Skin of body (tissue), 3 donors: ENCODE measurements at places on chromosomes 7 and 10. TPM values are rescaled to one million over a fixed set of nuclear protein-coding genes. Genes with fewer than 3 reads are reported as not detected.
A peak's percentile ranks its signal among the peaks of the same experiment; 100 is the strongest.

CHST3 gene
- total RNA-seq: 19.5 TPM

DNA sequence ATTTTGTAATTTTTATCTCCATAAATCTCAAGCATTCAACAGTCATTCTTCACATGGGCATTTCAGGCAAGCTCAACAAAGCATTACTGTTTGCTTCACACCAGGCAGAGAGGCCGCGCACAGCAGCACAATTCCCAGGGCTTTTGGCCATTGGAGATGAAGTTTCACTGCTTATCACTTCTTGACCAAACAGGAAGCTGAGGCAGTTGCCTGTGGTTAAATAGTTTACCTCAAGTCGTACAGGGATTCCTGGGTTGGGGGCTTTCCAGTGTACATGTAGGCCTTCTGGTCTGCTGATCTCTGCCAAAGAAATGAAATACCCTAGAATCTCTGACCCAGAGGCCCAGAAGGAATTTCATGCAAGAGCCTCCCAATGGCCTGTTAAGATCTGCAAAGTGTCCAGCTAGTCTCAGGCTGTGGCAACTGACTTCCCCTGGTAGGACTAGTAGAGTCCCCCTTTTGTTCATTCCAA lies 11.2 kb upstream of the PRDX3 start:
- no peak for DNase-seq

DNA sequence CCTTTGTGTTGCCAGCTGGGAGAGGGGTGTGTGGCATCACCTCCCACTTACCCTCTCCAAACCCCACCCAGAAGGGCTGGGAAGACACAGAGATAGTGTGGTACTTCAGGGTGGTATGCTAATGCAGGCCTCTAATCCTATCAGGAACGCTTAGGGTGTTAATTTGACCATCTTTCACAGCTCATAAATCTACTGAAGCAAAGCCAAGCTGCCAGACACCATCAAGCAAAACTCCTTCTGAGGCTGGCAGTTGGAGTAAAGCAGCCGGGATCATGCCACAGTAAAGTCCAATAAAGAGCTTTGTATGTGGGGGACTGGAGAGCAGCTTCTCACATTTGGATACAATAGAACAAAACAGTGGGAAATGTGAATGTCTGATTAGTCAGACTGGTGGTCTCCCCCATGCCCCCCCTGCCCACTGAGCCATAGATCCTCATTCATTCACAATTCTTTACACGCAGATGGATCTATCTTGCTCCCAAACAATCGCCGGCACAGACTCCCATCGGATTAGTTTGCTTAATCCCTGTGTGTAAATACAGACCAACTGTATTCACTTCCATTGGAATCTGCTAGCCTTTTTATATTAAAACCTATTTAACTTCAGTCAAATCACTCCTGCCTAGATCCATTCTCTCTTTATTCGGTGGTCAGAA lies 29.6 kb downstream of the FGFBP3 start:
- no peak for DNase-seq

GRCh38 chr10:123748711-123749110 lies 82.6 kb downstream of the GPR26 start:
- DNase-seq: no peak

GRCh38 chr10:88395677-88396076 lies 187.4 kb downstream of the RNLS start:
- DNase-seq: no peak

DNA sequence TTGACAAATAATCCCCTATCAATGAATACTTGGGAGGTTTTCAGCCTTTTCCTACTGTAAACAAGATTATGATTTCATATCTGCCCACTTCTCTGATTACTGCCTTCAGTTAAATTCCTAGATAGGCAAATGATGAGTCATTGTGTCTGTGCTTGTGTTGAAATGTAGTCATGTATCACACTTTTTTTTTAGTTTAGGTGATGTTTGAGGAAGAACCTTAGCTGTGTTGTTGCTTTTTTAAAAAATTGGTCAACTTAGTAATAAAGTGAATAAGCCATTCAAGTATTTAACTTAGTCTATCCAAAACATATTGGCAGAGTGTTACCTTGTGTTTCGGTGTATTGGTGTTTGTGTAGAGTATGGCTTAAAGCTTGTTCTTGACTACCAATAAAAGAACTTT lies 60.0 kb downstream of the WAC start:
- no peak for DNase-seq

- DNase-seq: no peak
Measured at GRCh38 chr7:118696879-118697278, 472.4 kb downstream of the ANKRD7 start.

GRCh38 chr7:116162254-116162653 lies 48.1 kb upstream of the TES start:
- DNase-seq: no peak

- no peak for DNase-seq
Measured at GRCh38 chr10:50927522-50928189, 42.2 kb upstream of the A1CF start.

SH2D4B gene
- 0.20 TPM for total RNA-seq

TRPV6 gene
- 1.8 TPM for total RNA-seq

DNA sequence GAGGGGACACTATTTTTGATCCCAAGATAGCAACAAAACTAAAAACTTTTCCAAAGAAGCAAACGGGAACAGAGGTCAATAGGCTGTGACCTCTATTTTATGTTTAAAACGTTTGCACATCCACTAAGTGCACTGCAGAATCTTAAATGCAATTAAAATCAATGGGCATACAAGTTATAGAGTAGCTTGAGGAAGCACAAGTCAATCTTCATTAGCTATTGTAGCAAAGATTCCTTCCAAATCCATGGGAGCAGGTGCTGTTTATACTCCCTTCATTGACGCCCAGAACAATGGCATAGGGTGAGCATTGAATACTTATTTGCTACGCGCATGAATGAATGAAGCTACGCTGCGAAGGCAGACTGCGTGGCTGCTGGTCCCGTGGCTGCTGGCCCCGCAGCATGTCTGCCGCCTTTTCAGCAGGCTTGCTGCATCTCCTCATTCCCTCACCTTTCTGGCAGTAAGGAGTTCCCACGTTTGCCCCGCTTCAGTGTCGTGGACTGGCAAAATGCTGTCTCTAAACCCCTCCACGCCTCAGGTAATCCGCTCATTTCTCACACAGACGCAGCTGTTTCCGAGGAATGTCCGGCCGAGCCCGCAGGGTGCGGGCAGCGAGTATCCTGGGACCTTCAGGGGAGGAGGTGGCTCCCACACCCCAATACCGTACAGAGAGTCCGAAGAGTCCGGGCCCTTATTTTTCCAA lies 754 bp upstream of the PHYHIPL start:
- DNase-seq: no peak

DNA sequence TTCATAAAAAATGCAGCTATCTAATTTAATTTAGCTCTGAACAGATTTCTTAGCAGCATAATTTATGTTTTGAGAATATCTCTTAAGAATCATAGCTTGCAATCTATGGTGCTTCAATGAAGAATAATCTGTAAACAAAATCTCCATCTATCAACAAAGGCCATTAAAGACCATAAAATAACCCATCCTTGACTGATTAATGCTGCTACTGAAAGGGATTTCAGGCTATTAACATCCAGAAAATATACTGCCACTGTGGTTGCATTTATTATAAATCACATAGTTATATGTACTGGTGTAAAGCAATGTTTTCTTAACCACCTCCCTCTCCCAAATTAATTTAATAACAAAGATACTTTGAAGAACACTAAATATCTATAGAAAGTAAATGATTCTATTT lies 191.6 kb downstream of the PCDH15 start:
- no peak for DNase-seq

FBH1 gene
- 56.4 TPM for total RNA-seq

VENTX gene
- total RNA-seq: 0.20 TPM

- no peak for DNase-seq
Measured at GRCh38 chr7:9488555-9488954, 1055.1 kb downstream of the NXPH1 start.

DDC gene
- not detected for total RNA-seq

ASIC3 gene
- total RNA-seq: 0.39 TPM

TMEM229A gene
- total RNA-seq: not detected

DNA sequence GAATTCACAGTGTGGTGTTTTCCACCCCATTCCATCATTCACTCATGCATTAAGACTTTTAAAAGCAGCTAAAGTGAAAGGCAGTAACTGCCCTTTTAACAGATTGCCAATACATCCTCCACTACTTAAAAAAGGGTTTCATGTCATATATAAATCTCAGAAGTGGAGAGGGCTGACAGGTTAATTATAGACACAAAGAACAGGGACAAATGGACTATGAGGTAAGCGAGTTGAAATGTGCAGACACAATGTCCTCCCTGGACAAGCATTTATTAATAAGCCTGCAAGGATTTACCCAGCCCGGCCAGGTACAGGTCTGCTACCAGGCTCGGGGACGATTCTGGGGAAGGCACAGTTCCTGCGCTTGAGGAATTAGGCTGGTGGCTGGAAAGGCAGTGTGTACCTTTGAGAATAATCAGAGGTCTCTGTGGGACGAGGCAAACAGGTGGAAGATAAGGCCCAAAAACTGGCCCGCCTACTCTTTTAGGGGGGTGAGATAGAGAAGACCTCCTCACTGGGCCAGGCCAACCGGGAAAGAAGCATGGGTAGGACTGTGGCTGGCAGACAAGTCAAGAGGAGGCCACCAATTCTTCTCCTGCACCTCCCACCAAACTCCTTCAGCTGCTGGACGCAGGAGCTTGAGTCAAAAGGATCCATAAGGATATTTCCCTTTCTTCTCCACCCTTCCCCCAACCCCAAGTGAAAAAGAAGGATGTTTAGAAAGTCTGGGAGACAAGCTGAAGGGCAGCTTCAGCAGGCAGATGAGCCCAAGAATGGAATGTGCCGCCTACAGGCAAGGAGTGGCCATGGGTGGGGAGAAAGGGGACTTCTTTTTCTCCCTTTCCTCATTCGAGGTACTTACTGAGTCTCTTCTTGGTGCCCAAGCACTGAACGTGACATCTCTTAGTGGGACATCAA lies 1.5 kb downstream of the PDLIM1 start:
- no peak for DNase-seq

- peak; percentile 41 for DNase-seq
Measured at GRCh38 chr10:31623947-31624346, 304.7 kb downstream of the ARHGAP12 start.

TFEC gene
- 2.2 TPM for total RNA-seq

GRCh38 chr7:105896407-105896911 lies 20.1 kb upstream of the ATXN7L1 start:
- DNase-seq: no peak

PGAM2 gene
- total RNA-seq: 45.8 TPM

VPS37D gene
- 3.6 TPM for total RNA-seq

DNA sequence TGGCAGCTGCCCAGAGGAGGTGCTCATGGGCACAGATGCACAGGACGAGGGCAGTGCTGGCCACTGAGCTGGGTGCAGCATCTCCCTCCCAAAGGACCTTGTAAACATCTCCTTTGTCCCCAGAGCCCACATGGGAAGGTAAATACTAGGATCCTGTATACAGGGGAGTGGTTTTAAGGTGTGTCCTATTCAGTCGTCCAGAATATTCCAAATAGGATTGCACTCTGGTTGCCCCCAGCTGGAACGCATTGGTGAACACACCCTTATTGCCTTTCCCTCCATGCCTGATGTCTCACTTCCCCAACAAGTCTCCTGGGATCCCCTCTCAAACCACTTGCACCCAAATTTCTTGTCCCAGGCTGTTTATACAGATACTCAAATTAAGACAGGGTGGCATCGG lies 152.0 kb upstream of the PCBD1 start:
- no peak for DNase-seq

DIP2C gene
- total RNA-seq: 16.7 TPM

- DNase-seq: no peak
Measured at GRCh38 chr7:130960208-130960988, 226.4 kb upstream of the KLF14 start.

UMAD1 gene
- total RNA-seq: 8.5 TPM

HMX2 gene
- total RNA-seq: not detected

GRCh38 chr10:33101392-33101787 lies 143.4 kb upstream of the ITGB1 start:
- no peak for DNase-seq
